CD8-positive, alpha-beta T cell (primary cell): ENCODE measurements at places on chromosomes 1 and 21. TPM values are rescaled to one million over a fixed set of nuclear protein-coding genes. Genes with fewer than 3 reads are reported as not detected.

DNA sequence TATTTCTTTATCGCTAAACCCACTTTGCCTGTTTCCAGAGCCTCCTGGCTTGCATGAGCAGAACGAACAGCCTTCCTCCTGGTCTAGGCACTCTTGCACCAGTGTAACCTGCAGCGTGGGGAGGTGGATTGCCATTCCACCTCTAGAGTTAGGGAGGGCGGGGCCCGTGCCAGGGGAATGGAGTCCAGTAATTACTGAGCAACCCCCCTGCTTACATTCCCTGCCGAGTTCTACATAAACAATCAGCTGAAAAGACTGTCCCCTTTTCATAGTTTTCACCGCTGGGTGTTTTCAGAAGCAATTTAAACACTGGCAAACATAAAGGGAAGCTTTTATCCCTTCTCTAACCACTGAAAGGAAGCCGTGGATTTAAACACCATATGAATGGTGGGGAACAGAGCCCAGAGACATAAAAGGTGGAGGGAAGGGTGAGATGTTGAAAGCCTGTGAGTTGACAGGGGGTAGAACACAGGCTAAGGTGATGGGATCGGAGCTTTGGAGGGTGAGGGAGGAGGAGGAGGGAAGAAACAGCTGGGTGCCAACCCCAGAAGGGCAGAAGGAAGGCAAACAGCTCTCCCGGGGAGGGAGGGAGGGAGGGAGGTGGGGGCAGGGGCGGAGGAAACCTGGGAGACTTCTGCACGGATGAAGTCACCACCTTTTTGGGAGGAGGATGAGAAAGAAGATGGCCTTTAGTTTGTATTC lies 68.0 kb upstream of the WDR26 start:
- no peak for DNase-seq

DNA sequence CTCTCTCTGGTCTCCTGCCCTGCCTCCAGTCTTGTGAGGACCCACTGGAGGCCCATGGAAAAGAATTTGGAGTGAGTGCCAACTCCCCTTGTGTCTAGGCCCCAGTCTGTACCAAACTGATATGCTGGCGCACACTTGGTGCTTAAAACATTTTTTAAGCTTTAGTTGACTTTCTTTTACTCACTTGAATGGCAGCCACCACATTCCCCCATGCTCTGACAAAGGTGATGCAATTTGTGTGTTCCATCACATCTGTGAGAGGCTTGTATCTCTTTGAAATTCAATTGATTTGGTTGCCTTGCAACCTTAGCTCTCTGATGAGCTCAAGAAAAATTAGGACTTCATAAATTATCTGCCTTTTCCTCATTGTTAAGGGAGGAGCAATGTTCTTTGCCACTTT lies 30.5 kb upstream of the WDTC1 start:
- no peak for DNase-seq

GRCh38 chr1:3992103-3992556 lies 92.1 kb upstream of the C1orf174 start:
- DNase-seq: peak; percentile 11

The ANKRD65 gene
- total RNA-seq: not detected

- no peak for DNase-seq
Observed at GRCh38 chr1:110341146-110341871, 2.1 kb downstream of the RBM15 start.

The HMCN1 gene
- total RNA-seq: 0.03 TPM

The MYCL gene
- 0.22 TPM for total RNA-seq

DNA sequence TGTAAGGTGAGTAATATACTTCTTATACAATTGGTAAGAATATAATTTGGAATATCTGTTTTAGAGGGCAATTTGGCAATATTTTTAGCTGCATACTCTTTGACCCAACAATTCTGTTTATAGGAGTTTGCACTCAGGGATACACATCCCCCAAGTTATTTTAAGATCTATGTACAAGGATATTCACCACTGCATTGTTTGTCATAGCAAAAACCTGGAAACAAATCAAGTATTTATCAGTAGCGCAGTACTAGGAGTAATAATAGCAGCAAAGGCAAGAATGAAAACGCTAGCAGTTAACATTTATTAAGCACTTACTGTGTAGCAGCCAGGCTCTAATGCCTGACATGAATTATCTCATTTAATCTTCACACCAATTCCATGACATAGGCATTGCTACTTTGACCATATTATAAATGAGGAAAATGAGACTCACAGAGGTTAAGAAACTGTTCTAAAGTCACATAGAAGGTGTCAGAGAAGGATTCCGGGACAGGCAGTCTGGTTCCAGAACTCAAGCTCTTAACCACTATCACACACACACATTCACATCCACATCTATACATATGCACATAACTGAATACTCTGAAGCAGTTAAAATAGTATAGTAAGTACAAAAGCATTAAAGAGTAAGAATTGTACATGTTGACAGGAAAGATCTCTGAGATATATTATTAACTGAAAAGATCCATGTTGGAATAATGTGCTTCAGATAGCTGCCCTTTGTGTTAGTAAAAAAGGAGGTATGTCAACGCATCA lies 30.6 kb downstream of the PHC2 start:
- no peak for DNase-seq

- no peak for DNase-seq
Observed at GRCh38 chr21:26982767-26983166, 15.9 kb upstream of the ADAMTS5 start.

DNA sequence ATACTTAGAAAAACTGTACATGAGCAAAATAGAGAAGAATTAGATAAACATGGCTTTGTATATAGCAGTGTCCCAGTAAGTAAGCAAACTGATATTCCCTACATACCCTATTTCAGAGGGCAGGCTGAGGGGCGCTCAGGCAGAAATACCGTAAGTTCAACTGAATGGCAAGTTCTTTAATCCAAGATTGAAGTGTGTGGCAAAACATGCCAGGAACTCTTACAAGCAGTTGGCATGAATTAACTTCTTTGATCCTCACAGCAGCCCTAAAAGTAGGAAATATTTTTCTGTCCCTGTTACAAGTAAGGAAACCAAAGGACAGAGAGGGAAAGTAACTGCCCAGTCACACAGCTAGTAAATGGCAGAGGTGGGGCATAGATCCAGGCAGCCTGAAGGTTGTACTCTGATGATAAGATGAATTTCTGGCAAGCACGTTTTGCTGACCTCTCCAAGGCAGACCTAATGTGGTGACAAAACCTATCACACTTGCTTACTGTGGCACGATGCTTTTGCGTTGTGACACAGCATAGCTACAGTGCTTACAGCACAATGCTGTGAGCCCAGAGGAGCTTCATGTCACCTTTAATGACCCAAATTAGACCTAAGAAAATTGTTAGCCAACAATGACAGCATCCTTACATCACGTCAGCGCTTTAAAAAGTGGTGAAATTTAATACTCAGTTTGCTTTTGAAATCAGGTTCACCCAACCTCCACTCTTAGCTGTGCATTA lies 35.0 kb upstream of the THEM4 start:
- DNase-seq: no peak

The NBPF12 gene
- total RNA-seq: 15.7 TPM

The SFN gene
- total RNA-seq: 1.1 TPM

The EXO1 gene
- 1.5 TPM for total RNA-seq

The CHAF1B gene
- 3.9 TPM for total RNA-seq

DNA sequence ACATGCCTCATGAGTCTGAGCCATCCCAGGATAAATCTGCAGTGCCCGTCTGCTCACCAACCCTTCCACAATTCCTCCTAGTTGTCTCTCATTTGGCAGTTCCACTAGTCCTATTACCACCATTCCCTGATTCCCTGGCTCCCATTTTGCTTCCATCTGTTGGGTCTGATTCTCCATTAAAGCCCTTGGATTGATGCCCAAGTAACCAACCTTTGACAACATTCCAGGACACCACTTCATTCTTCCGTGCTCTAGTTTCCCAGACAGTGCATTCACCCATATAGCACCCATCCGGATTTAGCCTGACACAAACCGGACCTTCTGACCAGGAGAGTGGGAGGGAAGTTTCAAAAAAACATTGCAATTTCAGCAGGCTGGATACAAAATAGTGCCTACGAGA lies 189.4 kb upstream of the PALMD start:
- DNase-seq: no peak

GRCh38 chr21:41703857-41704501 lies 62.9 kb downstream of the RIPK4 start:
- DNase-seq: no peak

The TNFSF4 gene
- 0.16 TPM for total RNA-seq

DNA sequence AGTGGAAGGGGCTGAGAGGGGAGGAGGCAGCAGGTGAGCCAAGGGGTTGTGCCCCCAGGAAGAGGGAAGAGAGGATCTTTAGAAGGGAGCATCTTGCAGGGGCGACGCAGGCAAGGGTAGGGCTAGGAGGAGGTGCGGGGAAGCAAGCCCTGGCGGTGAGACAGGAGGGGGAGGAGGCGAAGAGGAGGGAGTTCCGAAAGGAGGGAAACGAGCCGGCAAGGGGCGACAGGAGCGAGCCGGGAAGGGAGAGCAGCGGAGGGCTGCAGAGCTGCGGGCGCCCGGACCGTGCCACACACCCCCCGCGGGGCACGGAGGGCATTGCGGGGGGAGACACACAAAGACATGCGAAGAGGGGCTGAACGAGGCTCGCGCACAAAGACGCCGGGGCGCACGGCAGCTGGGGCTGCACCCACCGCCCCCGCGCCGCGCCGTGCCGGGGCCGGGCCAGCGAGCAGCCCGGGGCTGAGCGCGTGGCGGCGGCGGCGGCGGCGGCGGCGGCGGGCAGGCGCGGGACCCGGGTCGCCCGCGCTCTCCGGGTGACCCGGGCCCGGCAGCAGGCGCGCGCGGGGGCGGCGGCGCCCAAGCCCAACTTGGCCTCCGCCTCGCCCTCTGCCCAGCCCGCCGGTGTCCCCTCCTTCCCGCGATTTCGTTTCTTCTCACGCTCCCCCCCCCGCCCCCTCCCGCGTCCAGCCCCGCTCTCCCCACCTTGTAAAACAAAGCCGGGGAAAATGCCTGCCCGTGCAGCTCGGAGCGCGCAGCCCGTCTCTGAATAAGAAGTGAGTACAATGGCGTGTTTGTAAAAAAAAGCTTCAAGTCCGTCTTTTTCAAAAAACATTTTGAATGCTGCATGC lies at the start of gene KCNK2:
Gene KCNK2, plus strand, starts transcription at position 206 of the 851 bp plus-strand sequence. CDS start 649 bp downstream, outside the sequence.
- DNase-seq: no peak

The PM20D1 gene
- total RNA-seq: 0.67 TPM

DNA sequence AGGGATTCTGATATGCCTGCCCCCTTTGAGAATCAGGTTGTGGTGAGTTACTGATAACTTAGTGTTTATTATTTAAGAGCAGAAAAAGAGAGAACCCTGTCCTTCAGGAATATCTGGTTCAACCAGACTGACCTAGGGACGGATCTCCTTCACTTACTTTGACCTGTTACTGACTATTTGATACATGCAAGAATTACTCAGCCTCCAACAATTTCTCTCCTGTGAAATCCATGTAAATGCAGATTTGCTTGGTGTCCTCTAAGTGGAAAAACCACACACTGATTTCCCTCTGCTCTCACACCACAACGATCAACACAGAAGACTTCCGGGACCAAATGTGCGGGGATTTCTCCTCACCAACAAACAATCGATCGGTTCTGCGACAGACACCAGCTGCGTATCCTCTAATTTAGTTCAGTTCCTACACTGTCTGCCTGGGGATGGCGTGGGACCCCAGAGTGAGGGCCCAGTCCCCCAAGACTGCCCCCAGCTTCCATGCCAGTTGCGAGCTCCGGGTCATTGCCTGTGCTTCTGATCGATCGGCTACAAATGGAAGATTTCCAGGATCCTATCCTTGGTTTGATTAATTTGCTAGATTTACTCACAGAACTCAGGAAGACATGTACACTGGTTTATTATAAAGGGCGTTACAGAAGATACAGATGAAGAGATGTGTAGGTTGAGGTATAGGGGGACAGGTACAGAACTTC lies 51.7 kb downstream of the BACE2 start:
- no peak for DNase-seq

GRCh38 chr1:43981135-43981491 lies 2.1 kb downstream of the B4GALT2 start:
- DNase-seq: no peak

The AIM2 gene
- total RNA-seq: 0.22 TPM

The USH2A gene
- total RNA-seq: not detected

DNA sequence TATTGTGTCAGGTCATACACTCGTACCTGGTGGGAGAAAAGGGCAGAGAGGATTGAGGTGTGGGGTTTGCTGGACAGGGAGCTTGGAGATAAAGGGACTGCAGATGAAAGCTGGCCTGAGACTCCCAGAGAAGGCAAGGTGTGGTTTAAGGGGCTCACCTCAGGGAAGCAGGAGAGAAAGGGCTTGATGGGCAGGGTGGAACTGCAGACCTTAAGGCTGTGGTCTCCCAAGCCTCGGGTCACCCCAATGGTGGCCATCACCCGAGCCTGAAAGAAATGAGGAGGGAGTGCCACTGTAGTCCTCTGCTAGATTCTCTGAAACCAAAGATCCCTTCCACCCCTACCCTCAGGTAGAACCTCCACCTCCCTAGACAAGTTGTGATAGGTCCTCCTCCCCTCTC lies 3.7 kb upstream of the RHOC start:
- no peak for DNase-seq

- DNase-seq: no peak
Observed at GRCh38 chr1:173491508-173491907, 14.4 kb downstream of the PRDX6 start.

DNA sequence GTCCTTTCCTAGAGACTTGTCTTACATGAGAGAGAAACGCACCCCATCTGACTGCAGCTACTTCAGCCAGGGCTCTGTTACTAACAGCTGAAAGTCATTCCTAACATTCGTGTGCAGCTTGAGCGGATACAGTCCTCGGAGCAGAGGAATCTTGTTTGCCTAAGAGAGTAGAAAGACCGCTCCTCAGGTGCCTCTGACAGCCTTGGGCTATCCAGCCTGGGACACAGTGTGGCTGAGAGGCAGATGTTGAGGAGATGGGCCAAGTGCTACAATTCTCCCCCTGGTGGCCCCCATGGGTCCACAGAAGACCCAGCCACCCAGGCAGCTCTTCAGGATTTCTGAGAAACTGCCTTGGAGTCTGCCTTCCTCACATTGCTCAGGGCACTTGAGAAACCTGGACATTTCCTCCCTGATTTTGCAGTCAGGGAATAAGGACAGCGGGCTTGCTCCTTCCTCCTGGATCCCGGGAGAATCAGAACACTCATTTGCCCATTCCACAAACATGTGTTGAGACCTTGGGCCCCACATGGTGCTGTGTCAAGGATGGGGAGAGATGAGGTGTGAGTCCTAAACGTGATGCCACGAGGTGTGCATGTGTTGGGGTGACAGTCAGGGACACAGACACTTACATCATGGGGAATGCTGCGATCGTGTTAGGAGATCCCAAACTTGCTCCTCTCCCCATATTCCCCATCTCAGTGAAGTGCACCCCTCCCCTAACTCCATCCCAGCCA lies 13.1 kb downstream of the TRIM62 start:
- no peak for DNase-seq

The IFNAR1 gene
- total RNA-seq: 15.1 TPM
